D341Med (cell line): ENCODE measurements at places on chromosomes 13 and 19.
A peak's percentile ranks its signal among the peaks of the same experiment; 100 is the strongest.

- DNase-seq: no peak
Measured at GRCh38 chr13:65865206-65865605, 1364.9 kb downstream of the PCDH9 start.

DNA sequence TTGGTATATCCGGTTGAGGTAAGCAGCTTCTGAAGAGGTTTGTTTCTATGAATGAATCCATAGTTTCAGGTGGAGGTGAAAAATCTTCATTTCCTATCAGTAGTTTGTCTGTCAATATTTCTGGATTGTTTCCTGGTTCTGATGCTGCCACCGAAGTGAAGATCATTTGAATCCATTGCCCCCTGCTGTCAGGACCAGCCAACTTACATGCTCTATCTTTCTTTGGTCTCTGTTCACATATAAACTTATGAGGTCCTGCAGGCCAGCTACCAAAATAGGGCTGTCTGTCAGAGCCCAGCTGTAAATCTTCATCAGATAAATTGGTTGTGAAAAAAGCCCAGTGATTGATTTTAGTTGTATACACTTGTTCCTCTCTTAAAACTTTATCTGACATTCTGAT lies 15.2 kb upstream of the N4BP2L1 start:
- DNase-seq: no peak

DNA sequence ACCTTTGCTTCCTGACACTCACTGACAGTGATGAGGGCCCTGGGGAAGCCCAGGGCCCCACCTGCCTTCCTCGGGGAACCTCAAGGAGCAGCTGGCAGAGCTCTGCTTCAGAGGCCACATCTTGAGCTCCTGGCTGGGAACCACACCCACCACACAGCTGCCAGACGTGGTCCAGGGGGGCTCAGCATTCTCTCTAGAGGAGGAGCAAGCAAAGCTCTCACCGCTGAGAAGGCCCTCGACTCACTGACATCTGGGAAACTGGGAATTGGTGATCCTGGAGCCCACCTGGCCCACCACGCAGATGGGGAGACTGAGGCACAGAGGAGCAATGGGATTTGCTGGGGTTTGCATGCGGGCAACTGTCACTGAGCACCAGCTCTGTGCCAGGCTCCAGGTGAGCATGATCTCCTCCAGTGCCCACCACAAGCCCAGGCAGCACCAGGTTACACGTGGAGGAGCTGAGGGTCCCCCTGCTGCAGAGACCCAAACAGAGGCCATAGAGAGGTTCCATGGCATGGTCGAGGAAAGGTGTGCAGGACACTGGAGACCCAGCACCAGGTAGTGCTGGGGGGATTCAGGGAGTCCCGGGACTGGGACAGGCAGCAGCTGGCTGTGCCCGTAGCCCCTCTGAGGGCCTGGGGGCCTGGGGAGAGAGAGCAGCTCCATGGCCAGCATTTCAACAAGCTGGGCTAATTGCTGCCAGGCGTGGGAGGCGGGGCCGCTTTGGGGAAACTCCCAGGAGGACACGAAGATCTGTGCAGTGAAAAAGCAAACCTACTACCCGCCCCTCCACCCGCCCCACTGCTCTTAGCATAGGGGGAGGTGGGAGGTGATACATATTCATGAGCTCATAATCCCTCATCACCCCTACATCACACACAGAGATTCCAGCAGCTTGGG lies 33.4 kb downstream of the PEPD start:
- no peak for DNase-seq

- no peak for DNase-seq
Measured at GRCh38 chr13:29294821-29295220, 300.7 kb downstream of the SLC7A1 start.

GRCh38 chr19:29971648-29972047 lies 29.6 kb downstream of the URI1 start:
- no peak for DNase-seq

GRCh38 chr13:43258771-43259170 lies 235.4 kb downstream of the DNAJC15 start:
- DNase-seq: no peak

DNA sequence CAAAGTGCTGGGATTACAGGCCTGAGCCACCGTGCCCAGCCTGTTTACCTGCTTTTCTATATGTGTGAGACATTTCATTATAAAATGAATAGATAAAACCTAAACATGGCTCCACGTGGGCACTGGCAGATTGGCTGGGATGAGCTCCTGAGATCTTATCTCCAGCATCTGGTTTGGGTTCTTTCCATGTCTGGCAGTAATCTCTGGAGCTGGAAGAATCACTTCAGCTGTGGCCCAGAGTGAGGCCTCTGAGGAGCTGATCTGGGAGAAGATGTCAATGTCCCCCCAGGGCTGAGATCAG lies 5.5 kb upstream of the SULT2A1 start:
- DNase-seq: peak; percentile 47

- no peak for DNase-seq
Measured at GRCh38 chr13:33135097-33135496, 118.9 kb downstream of the KL start.
